Naive thymus-derived CD4-positive, alpha-beta T cell (primary cell): ENCODE measurements at places on chromosomes 1 and 21. TPM values are rescaled to one million over a fixed set of nuclear protein-coding genes. Genes with fewer than 3 reads are reported as not detected.

DENND2C gene
- total RNA-seq: 0.86 TPM

DNA sequence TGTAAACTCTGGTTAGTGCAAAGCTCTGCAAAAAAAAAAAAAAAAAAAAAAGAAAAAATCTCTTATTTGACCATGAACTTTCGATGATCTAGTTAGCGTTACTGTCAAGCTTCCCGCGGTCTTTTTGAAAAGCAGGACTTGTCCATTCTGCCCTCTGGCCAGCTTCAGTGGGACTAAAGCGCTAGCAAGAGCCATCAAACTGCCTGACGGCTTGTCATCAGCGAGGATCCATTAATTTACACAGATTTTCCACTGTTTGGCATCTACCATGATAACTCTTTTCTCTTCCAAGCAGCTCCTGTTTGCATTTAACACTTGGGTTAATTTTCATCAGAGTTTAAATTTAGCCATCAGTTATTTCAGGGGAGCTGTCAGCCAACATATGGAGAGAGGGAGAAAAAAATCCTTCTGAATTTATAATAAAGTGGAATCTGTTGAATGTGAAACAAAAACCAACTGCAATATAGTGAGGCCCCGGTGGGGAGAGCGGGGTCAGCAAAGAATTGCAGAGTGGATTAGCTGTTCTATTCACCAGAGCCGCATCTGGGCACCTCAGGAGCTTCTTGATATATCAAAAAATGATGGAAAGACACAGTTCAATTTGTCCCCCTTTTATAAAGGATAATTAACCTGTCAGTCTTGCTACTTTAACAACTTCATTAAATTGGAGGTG, 298.2 kb downstream of the SPATA17 start:
- no peak overlapping the region for H3K4me3 ChIP-seq
- H3K27ac ChIP-seq: no peak overlapping the region
- no peaks in the 10 kb centered on the region for H3K27me3 ChIP-seq
- no peak for DNase-seq

DNA sequence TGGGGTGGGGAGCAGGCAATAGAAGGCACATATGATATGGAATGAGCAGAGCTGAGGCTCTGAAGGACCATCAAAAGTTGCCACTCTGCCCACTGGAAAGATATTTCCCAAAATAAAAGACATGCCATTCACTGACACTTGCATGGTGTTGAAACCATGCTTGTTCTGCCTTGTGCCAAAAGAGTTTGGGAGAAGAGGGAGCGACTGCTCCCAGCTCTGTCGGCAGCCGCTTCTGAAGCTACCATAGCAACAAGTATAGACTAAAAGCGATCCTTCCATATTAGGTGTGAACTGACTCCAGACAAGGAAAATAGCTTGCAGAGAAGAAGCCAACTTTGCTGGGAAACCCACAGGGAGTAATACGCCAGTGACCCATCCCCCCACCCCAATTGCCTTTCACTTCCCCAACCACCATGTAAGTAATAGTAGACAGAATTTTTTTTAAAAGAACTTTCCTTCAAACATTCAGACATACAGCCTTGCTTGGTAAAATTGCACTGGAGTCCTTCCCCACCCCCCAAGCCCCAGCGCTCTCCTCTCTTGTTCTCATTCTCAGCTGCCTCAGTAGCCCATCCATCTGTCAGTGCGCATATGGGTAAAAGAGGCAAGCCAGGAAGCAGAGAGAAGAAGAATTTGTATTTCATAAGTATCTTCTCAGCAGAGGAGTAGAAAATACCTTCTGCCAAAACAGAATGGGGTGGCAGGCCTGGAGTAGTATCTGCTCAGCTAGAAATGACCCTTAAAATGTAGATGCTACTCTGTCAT, 263.7 kb downstream of the OMA1 start:
- H3K4me1 ChIP-seq: no peaks in the 10 kb centered on the region
- no peaks in the 10 kb centered on the region for H3K36me3 ChIP-seq
- H3K27ac ChIP-seq: no peak overlapping the region
- DNase-seq: no peak

DNA sequence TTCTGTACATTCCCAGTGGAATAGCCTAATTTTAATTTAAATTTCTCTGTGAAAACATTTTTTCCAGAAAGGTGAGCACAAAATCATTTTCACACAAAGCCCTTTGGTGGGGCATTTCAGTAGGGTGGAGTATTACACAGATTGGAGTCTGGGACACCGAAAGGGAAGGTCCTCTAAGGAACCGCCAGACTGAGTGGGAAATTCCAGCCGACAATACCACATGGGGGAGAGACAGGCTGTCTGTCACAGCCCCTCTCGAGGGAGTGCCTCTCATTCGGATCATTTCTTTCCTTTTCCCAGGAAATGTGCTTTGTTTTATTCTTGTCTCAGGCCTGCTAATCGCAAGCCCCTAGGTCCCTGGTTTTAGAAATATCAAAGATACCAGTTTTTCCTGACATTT, 150.6 kb upstream of the HOOK1 start:
- H3K4me1 ChIP-seq: no peaks in the 10 kb centered on the region
- no peak for DNase-seq
- H3K4me3 ChIP-seq: no peak overlapping the region
- no peaks in the 10 kb centered on the region for H3K36me3 ChIP-seq

DNA sequence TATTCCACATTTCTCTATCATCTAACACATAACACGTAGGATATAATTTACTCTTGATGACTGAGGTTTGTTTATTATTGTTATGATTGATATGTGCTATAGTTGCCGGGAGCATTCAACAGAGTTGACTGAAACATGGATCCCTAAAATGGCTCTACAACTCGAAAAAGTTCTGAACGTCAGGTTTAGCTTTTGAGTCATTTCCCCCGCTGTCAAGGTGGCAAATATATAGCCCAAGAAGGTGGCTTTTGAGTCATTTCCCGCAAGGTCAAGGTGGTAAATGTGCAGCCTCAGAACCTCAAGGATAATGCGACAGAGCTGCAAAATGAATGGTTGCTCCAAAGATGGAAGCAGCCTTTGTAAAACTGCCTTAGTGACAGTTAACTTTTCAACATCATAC, 104.0 kb downstream of the NIBAN1 start:
- DNase-seq: no peak
- H3K27me3 ChIP-seq: no peaks in the 10 kb centered on the region
- H3K4me3 ChIP-seq: no peak overlapping the region
- no peaks in the 10 kb centered on the region for H3K4me1 ChIP-seq
